T47D (cell line): ENCODE measurements at places on chromosomes 7 and 10.

GRCh38 chr7:44749992-44750391, 1.3 kb downstream of the ZMIZ2 start:
- DNase-seq: no peak

DNA sequence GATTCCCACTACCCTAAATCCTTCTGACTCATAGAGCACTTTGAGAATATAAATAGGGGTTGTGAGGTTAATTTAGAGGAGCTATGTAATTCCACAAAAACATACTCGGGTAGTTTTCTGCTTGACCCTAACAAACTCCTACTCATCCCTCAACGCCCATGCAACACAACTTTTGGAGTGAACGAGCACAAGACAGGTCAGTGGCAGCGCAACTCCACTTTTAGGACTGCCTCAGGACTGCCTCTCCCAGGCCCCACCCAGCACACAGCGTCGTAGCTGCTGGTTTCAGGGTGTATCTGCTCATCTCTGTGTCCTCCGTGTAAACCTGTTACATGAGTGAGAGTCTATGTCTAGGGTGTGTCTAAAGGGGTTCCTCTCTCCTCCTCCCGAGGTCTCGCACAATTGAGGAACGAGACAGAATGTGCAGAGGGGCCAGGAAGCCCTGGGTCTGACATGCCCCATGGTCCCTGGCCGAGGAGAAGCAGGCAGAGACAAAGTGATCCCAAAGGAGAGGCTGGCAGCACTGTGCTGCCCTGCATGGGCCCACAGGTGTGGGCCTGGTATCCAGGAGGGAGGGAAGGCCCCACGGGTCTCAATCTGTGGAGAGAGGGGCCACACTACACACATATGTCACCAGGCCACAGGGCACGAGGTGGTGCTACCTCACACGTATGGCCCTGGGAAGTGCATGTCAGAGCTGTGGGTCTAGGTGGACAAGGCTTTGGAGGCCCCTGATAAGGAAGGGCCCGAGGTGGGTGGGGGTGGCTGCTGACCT, 45.5 kb downstream of the CAMK2B start:
- DNase-seq: no peak

DNA sequence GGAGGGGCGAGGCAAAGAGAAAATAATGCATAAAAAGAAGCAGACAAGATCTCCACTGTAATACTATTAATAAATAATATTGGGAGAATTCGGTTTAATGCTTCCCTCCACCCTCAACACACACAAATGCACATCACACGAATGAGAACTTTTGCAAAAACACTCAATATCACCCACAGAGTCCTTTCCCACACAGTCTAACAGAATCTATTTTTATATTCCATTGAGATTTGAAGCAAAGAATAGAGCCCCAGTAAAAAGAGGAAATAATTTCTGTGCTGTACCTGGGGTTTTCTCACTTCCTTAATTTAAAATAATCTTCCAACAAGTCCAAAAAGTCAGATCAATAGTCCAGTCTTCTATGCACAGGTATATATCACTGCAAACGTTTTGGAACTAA, 17.0 kb downstream of the PIK3AP1 start:
- DNase-seq: no peak

- DNase-seq: no peak
Measured at GRCh38 chr7:145850636-145851035, 266.0 kb upstream of the CNTNAP2 start.

- DNase-seq: no peak
Measured at GRCh38 chr10:28060031-28060607, 61.2 kb upstream of the ODAD2 start.

- no peak for DNase-seq
Measured at GRCh38 chr7:138753610-138754009, 44.2 kb upstream of the TMEM213 start.

DNA sequence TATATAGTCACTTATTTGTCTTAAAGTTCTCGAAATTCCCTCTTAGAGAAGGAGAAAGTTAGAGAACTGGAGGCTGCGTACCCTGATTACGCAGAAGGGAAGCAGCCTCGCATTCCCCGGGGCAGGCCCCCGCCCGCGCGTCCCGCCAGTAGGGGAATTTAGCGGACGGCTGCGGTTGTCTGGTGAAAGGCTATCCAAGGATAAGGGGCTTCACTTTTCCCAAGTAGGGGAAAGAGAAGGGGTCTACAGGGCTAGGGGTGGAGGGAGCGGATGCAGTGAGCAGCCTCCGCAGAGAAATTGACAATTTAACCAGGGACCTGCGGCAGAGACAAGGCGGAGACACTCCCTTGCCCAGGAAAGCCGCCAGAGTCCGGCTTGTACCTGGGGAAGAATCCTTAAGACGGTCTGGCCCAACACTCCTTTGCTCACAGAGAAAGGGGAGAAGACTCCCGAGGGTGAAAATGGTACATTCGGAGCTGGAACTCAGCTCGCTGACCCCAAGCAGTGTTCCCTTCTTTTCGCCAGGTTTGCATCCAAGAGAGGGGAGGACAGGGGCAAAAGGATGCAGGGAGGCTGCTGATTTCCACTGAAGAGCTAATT, 994 bp upstream of the MAGI2 start:
- no peak for DNase-seq

- DNase-seq: no peak
Measured at GRCh38 chr10:130994845-130995244, 316.7 kb downstream of the TCERG1L start.

- peak; percentile 6 for DNase-seq
Measured at GRCh38 chr10:33661580-33662336, 327.3 kb upstream of the NRP1 start.
